Mucosa of descending colon (tissue), 3 donors: ENCODE measurements at places on chromosomes 4 and X.
A peak's percentile ranks its signal among the peaks of the same experiment; 100 is the strongest.

DNA sequence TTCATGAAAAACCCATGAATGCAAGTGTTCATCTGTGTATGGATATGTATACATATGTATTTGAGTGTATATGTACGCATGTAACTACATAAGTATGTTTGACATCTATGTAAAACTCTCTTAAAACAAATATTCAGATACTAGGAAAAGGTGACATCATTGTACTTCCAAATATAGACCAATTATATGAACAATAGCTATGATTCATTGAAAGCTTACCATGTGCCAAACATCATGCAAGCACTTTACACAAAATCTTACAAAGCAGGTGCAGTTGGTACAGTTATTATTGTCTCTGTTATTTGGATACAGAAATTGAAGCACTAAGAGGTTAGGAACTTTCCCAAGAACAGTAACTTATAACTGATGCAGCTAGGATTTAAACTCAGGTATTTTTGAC is 21.4 kb downstream of the MAGEB17 start:
- no peak for DNase-seq

DNA sequence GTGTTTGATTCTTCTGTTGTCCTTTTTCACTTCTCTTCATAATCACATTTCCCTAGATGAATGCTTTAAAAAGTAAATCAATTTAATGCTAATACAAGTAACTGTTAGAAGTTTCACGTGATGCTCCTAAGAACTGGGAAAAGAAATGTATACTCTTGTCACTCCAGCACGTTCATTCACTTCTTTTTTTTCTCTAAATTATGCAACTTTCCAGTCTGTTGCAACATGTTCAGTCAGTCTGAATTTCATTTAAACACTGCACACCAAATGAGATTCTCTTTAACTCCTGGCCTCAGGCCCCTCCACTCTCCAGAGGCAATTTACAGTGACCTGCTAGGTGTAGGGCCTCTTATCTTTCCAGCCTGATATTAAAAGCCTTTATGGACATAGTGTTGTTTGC is 321.9 kb downstream of the HS3ST1 start:
- no peak for DNase-seq

DNA sequence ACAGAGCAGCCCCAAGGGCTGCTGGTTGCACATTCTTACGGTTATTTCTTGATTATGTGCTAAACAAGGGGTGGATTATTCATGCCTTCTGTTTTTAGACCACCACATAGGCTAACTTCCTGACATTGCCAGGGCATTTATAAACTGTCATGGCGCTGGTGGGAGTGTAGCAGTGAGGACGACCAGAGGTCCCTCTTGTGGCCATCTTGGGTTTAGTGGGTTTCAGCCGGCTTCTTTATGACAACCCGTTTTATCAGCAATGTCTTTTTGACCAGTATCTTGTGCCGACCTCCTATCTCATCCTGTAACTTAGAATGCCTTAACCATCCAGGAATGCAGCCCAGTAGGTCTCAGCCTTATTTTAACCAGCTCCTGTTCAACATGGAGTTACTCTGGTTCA is 212.4 kb upstream of the GRID2 start:
- DNase-seq = no peak

GRCh38 chrX:13695601-13696115 is 6.7 kb downstream of the RAB9A start:
- no peak for DNase-seq

- peak; percentile 21 for DNase-seq
Observed at GRCh38 chr4:56803471-56803870, 18.0 kb downstream of the SPINK2 start.

GRCh38 chr4:155612074-155612473 is 54.6 kb upstream of the GUCY1A1 start:
- no peak for DNase-seq

DNA sequence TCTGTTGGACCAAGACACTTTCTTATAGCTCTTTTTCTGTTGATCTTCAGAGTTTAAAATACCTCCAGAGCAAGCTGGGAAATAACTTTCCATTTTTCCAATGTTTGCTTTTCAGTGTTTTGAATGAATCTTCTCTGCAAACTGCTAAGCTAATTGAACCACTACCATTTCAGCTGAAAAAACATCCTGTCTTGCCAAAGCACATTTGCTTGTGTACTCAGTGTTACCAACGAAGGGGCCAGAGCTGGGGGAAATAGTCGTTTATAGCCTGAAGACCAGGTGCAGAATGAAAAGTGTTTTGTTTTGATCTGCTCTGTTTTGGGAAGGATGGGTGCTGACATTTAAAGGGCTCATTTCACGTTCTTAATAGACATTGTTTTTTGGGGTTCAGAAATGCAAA is 88.4 kb upstream of the CLNK start:
- DNase-seq = no peak

GRCh38 chr4:25144870-25145481 is 15.3 kb downstream of the SEPSECS start:
- no peak for DNase-seq

DNA sequence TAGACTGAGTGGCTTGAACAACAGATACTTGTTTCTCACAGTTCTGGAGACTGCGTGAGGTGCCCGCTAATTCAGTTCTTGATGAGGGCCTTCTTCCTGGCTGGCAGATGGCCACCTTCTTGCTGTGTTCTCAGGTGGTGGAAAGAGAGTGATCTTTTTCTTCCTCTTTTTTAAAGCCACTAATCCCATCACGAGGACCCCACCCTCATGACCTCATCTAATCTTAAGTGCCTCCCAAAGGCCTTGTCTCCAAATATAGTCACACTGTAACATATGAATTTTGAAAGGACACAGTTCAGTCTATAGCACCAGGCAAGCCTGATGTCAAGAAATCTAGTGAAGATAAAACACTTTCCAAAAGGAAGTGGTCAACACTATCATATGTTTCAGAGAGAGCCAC is 12.4 kb downstream of the VAMP7 start:
- DNase-seq = no peak

DNA sequence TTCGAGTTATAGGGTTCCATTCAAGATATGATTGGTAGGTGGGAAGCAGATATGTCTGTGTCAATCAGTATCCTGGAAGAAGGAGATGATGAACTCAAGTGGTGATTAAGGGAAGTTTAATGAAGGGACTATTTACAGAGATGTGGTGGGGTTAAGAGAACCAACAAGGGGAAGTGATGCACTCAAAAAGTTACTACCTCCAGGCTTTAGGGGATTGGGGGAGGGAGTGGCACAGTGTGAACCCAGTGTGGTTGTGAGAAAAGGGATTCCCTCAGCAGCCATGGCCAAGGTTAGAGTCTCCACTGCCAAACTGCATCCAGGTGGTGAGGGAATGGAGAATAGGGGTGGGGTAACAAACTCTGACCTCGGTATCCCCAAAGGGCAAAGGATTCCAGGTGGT is 27.9 kb downstream of the PKD2 start:
- DNase-seq = no peak

- no peak for DNase-seq
Observed at GRCh38 chrX:857376-857775, 226.8 kb downstream of the SHOX start.

GRCh38 chr4:127400276-127400675 is 232.5 kb upstream of the INTU start:
- DNase-seq = no peak

GRCh38 chrX:34584781-34585180 is 72.3 kb downstream of the TMEM47 start:
- DNase-seq = no peak

- no peak for DNase-seq
Observed at GRCh38 chr4:114272226-114272625, 292.8 kb upstream of the ARSJ start.

- no peak for DNase-seq
Observed at GRCh38 chrX:138847930-138848329, 136.4 kb upstream of the FGF13 start.

- peak; percentile 55 for DNase-seq
Observed at GRCh38 chrX:20265726-20266681, 705 bp downstream of the RPS6KA3 start.

DNA sequence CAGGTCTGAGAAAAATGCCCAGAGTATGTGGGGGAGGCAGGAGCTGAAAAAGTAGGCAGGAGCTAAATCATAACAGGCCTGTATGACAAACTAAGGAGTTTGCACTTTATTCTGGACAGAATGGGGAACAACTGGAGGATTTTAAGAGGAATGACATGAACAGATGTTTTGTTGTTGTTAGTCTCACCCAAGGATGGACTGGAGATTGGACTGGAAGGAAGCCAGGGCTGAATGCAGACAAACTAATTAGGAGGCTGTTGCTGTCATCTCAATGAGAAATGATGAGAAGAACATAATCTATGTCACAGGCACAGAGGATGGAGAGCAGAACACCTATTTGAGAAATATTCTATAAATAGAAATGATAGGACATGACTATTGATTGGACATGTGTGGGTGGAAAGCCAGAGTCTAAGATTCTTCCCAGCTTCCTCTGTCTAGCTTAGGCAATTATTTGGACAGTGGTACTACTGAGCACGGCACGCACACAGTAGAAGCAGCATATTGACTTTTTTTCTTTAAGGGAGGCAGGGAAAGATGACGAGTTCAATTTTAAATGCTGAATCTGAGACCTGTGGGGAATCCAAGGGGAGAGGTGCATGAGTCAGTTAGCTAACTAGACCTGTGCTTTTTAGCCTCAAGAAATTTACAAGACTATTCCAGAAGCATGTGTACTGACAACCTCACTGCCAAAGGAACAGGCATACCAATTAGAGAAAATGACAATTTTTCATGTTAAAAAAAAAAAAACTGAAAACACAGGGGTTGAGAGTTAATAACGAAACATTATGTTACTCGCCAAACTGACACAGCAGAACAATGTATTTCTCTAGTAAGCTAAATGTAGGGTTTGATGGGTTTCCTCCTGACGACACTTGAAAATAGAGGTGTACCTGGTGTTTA is 963 bp upstream of the USO1 start:
- no peak for DNase-seq

GRCh38 chr4:119087121-119087520 is 48.5 kb upstream of the MYOZ2 start:
- DNase-seq = no peak
